ENCODE measurements at places on chromosomes 7 and 10. TPM values are rescaled to one million over a fixed set of nuclear protein-coding genes. Genes with fewer than 3 reads are reported as not detected.

DNA sequence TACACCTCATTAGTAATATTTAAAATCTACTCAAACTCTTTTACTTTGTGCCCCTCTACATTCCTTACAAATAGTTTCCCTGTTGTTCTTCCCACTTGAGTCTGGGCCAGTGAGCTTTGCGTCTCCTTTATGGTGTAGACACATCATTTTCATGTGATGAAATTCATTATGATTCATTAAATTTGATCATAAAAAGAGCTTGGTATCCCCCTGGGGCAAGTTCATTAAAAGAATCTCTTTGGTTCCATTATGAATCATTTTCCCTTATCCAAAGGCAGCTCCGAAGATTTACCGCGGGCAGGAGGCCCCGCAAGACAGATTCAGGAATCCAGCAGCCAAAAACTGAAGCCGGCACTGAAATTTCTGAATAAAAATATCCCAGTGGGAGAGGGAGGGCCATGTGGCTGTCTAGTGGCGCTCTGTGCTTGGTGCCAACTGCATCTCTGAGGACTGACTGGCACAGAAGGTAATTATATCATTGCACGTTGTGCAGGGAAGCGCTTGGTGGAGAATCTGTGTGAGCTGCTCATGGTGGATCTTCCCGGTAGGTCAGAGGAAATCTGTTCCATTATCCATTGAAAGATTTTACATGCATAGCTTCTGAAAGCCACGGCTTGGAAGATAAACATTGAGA lies 151.4 kb upstream of the PITRM1 start:
- DNase-seq: peak; percentile 82

The TMEM176A gene
- total RNA-seq: not detected

The FBH1 gene
- total RNA-seq: 64.7 TPM

The ZPBP gene
- total RNA-seq: not detected

DNA sequence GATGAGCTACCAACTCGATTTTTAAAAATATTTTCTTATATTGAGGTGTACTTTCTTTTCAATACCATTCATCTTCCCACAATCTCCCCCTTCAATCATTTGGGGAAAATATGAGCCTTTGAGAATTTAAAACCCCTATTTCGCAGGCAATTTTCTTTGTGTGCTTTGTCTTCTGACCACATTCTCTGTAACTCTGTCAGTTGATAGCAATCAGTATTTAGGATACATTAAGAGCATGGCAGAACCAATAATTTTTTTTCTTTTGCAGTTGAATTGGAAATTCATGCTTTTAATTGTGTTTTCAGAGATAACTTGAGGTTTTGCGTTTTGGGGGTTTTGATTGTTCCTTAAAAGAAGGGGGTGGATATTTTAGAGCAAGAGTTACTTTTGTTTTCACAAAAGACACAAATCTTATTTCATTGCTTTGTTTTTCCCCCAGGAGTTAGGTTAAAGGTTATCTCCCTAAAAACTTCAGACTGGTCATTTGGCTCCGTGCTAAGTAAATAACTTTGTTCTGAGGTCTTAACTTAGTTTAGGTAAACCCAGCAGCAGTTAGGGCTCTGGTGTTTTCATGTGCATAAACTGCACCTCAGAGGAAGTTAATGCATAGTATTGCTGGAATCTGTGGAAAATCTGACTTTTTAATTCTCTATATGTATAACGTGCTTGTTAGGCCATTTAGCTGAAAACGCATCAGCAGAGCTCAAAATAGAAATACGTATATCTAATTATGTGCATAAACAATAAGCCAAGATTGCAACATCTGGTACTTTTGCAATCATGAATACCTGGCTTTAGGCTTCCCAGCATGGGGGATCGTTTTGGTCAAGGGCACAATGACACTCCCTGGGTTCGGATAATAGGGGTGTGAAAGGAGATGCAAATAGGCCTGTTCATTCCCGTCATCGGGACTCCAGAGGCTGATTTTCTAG lies 676.4 kb upstream of the ANKRD30A start:
- no peak for DNase-seq

The NANOS1 gene
- 0.78 TPM for total RNA-seq

The GCC1 gene
- 19.6 TPM for total RNA-seq

- DNase-seq: no peak
These were observed 115.0 kb downstream of the FAM107B start for GRCh38 chr10:14659626-14660196.

- peak; percentile 46 for DNase-seq
These were observed 38.4 kb downstream of the TWIST1 start for GRCh38 chr7:19079066-19079465.

The RGS10 gene
- total RNA-seq: 86.5 TPM
